ENCODE measurements at places on chromosomes 16 and 17. TPM values are rescaled to one million over a fixed set of nuclear protein-coding genes. Genes with fewer than 3 reads are reported as not detected.

GRCh38 chr16:25192096-25192495 is 24.7 kb upstream of the AQP8 start:
- H3K4me1 ChIP-seq, result no peaks in the 10 kb centered on the region
- no peaks in the 10 kb centered on the region for H3K36me3 ChIP-seq
- no peak for DNase-seq
- no peak overlapping the region for H3K4me3 ChIP-seq
- H3K27ac ChIP-seq, result no peak overlapping the region
- H3K27me3 ChIP-seq, result no peaks in the 10 kb centered on the region

GRCh38 chr16:57600048-57600835 is 28.2 kb upstream of the ADGRG1 start:
- no peaks in the 10 kb centered on the region for H3K27me3 ChIP-seq
- H3K27ac ChIP-seq, result no peak overlapping the region
- no peak overlapping the region for H3K4me3 ChIP-seq
- peak; percentile 74 for DNase-seq
- no peaks in the 10 kb centered on the region for H3K36me3 ChIP-seq

- no peak overlapping the region for H3K4me3 ChIP-seq
- no peaks in the 10 kb centered on the region for H3K36me3 ChIP-seq
- peak; percentile 58 for DNase-seq
- no peak overlapping the region for H3K27ac ChIP-seq
- no peaks in the 10 kb centered on the region for H3K27me3 ChIP-seq
Measured at GRCh38 chr17:13031718-13032350, 14.0 kb upstream of the ELAC2 start.

DNA sequence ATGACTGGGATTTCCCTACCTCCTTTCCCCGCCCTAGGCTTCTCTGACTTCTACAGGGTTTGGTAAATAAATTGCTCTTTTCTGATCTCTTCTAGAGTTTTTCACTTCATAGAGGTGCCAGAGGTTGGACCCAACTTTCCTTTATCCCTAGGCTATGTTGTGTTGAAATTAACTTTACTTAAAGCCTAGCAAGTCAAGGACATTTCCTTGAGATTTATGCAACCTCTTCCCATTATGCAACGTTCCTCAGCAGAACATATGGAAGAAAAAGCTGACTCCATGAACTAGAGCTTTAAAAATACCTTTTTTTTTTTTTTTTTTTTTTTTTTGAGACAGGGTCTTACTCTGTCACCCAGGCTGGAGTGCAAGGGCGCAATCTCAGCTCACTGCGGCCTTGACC is 15.5 kb downstream of the MPO start:
- peaks cover 49% of the 10 kb centered on the region for H3K27me3 ChIP-seq
- H3K4me3 ChIP-seq, result no peak overlapping the region
- no peak overlapping the region for H3K27ac ChIP-seq
- no peaks in the 10 kb centered on the region for H3K4me1 ChIP-seq
- no peak for DNase-seq

GRCh38 chr16:29736764-29737163 is 9.0 kb downstream of the C16orf54 start:
- H3K4me1 ChIP-seq, result no peaks in the 10 kb centered on the region
- H3K27ac ChIP-seq, result no peak overlapping the region
- H3K36me3 ChIP-seq, result no peaks in the 10 kb centered on the region
- H3K4me3 ChIP-seq, result no peak overlapping the region
- no peak for DNase-seq

Gene PIGL
- total RNA-seq, result 24.3 TPM

Measured in lower lobe of right lung (tissue), 2 donors.